ENCODE measurements at places on chromosomes 12 and 14.

DNA sequence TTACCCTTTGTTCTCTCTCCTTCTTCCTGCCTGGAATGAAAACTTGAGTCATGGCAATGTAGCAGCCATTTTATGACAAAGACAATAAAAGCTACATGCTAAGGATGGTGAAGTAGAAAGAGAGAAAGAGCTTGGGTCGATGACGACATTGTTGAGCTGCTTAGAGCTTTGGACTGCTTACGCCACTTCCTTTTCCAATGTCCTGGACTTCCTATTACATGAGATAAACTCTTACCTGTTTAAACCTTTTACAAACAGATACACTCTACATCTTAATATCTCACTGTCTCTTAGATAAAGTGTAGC lies 70.1 kb downstream of the PEBP1 start:
- DNase-seq = no peak
- H3K27ac ChIP-seq = no peak overlapping the region
- H3K27me3 ChIP-seq = no peaks in the 10 kb centered on the region
- H3K36me3 ChIP-seq = no peaks in the 10 kb centered on the region
- no peak overlapping the region for H3K4me3 ChIP-seq

DNA sequence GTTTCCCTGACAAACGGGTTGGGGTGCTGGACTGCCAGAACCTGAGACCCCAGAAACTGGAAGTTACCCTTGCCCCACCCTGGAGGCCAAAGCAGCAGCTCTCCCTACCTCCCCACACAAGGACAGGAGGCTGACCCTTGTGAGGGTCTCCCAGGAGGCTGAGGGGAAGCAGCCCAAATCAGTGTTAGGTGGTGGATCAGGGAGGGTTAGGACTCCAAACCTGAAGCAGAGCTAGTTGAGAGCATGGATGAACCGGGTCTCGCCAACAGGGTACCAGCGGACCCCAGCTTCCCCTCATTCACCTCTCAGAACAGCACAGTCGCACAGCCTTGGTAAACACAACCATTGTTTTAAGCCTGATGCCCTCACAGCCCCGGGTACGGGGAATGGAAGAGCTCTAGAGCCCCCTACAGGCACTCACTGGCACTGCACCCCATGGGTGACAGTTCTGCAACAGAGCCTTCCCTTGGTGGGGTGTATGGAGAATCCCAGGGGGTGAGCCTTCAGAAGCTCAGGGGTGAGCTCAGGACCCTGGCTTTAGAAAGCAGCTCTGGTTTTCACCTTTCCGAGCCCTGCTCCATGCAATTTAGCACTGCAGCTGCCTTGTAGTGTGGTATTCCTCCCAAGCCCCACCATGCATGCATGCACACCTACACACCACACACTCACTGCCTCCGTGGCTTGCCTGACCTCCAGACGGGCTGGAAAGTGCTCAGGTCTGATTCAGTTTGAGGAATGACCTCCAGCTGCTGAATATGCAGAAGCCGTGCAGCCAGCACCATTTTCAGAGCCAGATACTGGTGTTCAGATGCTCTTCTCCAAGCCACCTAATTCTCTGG lies 11.2 kb downstream of the ESRRB start:
- H3K4me3 ChIP-seq = no peak overlapping the region
- DNase-seq = peak; percentile 21
- no peaks in the 10 kb centered on the region for H3K4me1 ChIP-seq

GRCh38 chr12:12839873-12840579 lies 26.9 kb downstream of the DDX47 start:
- no peak overlapping the region for H3K4me3 ChIP-seq
- H3K27me3 ChIP-seq = no peaks in the 10 kb centered on the region
- DNase-seq = no peak
- no peak overlapping the region for H3K27ac ChIP-seq

DNA sequence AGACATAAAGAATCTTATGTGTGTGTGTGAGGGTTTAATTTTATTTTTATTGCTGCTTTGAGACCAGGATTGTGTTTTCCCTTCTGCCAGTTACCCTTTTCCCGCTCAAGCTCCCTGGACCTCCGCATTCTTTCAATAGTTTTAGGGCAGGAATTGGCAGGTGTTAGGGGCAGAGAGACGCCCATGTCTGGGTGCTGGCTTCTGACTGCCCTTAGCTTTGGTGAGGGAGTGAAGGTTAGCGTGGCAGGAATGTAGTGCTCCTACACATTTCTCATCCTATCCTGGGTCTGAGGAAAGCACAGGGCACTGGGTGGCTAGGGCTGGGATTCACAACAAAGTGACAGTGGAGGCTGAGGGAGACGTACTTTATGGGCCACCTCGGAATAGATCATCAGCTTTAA lies 428.1 kb downstream of the ZFP36L1 start:
- no peak for DNase-seq
- no peaks in the 10 kb centered on the region for H3K27me3 ChIP-seq
- H3K4me1 ChIP-seq = peaks cover 15% of the 10 kb centered on the region
- peak overlapping the region; percentile 50 for H3K27ac ChIP-seq
- no peaks in the 10 kb centered on the region for H3K36me3 ChIP-seq

GRCh38 chr14:58861586-58861985 lies 223.8 kb downstream of the DACT1 start:
- no peak overlapping the region for H3K27ac ChIP-seq
- no peak for DNase-seq
- H3K4me3 ChIP-seq = no peak overlapping the region
- H3K27me3 ChIP-seq = no peaks in the 10 kb centered on the region

Measured in ovary (tissue), 10 donors.